ENCODE measurements at places on chromosomes 5 and 9.

- peaks cover 22% of the 10 kb centered on the region for H3K4me1 ChIP-seq
- no peak overlapping the region for H3K27ac ChIP-seq
- H3K27me3 ChIP-seq = no peaks in the 10 kb centered on the region
- no peak for DNase-seq
These were observed 13.2 kb upstream of the ERMP1 start for GRCh38 chr9:5846096-5846495.

GRCh38 chr9:73104921-73105320 lies 46.7 kb upstream of the ANXA1 start:
- H3K4me1 ChIP-seq = no peaks in the 10 kb centered on the region
- no peaks in the 10 kb centered on the region for H3K36me3 ChIP-seq
- no peak for DNase-seq
- no peaks in the 10 kb centered on the region for H3K27me3 ChIP-seq
- no peak overlapping the region for H3K27ac ChIP-seq

- H3K27ac ChIP-seq = no peak overlapping the region
- H3K4me1 ChIP-seq = no peaks in the 10 kb centered on the region
- no peaks in the 10 kb centered on the region for H3K36me3 ChIP-seq
- no peak overlapping the region for H3K4me3 ChIP-seq
- no peaks in the 10 kb centered on the region for H3K27me3 ChIP-seq
These were observed 103.3 kb downstream of the SVEP1 start for GRCh38 chr9:110476251-110476650.

- no peak for DNase-seq
- no peaks in the 10 kb centered on the region for H3K27me3 ChIP-seq
- H3K27ac ChIP-seq = no peak overlapping the region
These were observed 286.8 kb downstream of the ARHGAP26 start for GRCh38 chr5:143056792-143057579.

DNA sequence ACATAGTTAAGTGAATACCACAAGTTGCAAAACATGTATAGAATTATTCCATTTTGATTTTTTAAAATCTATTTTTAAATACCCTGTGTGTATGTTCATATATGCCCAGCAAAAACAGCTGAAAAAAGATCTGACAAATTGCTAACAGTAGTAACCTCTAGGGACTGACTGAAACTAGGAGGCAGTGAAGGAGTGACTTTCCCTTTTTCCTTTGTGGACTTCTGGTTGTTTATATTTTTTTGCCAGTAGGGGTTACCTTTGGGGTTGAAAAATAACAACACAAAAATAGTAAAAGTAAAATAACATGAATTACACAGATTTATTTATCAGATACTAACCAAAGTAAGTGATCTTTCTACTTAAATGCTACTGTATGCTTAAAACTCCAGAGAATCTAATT lies 2.9 kb downstream of the MEGF9 start:
- no peaks in the 10 kb centered on the region for H3K27me3 ChIP-seq
- DNase-seq = no peak
- no peak overlapping the region for H3K4me3 ChIP-seq
- no peaks in the 10 kb centered on the region for H3K36me3 ChIP-seq
- peaks cover 23% of the 10 kb centered on the region for H3K4me1 ChIP-seq
- no peak overlapping the region for H3K27ac ChIP-seq

DNA sequence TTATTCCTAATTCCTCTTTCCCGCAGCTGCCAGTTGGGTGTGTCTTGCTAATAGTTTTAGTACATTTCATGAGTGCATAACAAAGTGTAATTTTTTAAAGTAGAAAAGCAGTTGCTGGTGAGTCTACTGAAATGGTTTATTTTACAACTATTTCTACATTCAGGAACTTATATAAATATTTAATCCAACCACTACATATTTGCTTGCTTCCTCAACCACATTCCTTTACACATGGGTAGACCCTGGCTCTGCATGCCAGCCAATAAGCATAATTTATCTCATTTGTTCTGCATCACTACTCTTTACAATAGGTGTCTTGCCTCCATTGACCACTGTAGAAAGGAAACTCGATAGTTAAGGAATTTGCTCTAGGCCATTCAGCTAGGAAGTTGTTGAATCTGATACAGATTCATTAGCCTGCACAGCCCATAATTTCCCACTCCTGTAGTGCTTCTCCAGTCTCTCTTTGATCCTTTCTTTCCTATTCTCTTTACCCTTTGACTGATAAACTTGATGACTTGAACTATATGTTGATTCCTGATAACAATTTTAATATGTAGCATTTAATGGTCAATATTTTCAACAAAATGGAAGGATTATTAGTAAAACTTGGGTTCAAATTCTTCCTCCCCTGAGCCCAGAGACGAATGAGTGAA lies 342.5 kb upstream of the ACTBL2 start:
- no peaks in the 10 kb centered on the region for H3K36me3 ChIP-seq
- H3K4me3 ChIP-seq = no peak overlapping the region
- H3K27me3 ChIP-seq = no peaks in the 10 kb centered on the region

DNA sequence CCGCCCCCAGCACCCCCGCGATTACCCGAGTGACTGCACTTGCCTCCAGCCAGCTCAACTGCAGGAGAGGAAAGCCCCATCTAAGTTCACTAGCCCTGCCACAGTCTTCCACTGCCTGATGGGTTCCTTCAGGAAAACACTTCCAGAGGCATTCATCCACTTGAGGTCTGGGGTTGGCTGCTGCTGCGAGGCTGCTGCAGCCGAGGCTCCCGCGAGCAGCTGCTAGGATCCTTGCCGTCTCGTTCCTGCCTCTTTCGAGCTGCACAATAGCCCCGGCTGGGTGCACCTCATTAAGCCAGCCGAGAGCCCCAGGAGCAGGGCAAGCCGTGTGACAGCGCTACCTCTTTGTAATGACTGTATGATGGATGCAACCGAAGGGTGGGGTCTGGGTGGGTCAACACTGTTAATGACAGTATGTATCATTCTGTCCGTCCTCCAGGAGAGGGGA lies 24.2 kb upstream of the ELAVL2 start:
- H3K27me3 ChIP-seq = no peaks in the 10 kb centered on the region
- no peak for DNase-seq
- no peak overlapping the region for H3K27ac ChIP-seq
- no peaks in the 10 kb centered on the region for H3K36me3 ChIP-seq
- no peak overlapping the region for H3K4me3 ChIP-seq

DNA sequence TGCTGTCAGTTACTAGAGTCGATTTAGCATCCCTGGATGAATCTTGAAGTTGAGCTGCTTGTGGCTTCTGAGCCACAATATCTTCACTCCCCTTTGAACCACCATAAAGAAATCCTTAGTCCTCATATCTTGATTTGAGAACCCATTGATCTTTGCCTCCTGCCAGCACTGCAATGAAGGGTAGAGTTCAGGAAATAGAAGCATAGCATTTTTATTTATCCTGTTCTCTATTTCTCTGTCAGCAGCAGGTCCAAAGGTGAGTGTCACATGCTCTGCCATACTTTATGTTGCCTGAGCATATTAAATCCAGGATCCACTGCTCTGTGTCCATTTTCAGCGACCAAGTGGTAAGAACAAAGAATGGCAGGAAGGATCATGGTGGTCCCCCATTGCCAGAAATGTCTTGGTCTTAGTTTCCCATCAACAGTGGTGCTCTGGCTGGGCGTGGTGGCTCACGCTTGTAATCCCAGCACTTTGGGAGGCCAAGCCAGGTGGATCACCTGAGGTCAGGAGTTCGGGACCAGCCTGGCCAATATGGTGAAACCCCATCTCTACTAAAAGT lies 80.2 kb upstream of the PANK3 start:
- no peaks in the 10 kb centered on the region for H3K36me3 ChIP-seq
- H3K4me3 ChIP-seq = no peak overlapping the region
- no peaks in the 10 kb centered on the region for H3K27me3 ChIP-seq
- no peak for DNase-seq
